ENCODE measurements at places on chromosomes 7 and 10. TPM values are rescaled to one million over a fixed set of nuclear protein-coding genes. Genes with fewer than 3 reads are reported as not detected.

- DNase-seq, result no peak
Measured at GRCh38 chr10:129511086-129511485, 44.0 kb downstream of the MGMT start.

DNA sequence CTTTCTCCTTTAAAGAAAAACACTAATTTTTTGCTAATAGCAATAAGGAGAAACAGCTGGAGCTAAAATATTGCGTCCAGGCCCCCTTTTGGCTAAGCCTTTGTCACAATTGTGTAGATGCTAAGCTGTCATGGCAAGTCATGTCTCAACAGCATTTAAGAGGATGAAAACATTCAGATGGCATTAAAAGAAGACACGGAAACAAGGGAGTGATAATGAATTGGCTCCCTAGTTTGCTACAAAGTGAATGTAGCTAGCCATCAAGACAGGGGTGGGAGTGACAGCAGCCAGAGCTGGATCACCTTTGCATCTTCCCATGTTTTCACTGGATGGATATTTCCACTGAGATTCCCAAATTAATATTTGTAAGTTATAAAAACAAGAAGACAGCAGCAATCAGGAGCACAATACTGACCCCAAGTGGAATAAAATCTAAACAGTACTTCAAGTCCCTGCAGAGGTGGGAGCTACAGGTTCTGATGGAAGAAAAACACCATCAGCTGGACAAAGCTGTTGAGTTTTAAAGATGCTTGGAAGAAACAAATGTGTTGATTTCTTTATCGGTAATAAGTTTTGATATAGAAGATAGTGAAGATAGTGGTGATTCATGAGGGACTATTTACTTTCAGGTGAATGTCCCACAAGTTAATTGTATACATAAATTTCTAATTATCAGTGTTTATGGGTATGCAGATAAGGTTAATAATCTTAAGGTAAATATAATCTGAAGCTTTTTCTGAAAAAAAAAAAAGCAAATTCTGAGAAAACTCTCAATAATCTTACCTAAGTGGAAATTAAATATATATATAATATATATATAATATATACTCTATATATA lies 129.4 kb downstream of the SLC16A9 start:
- no peak for DNase-seq

Gene FAM241B
- total RNA-seq, result 10.9 TPM

Gene KCNH2
- 0.45 TPM for total RNA-seq

GRCh38 chr7:94514140-94514889 lies 4.7 kb downstream of the CASD1 start:
- no peak for DNase-seq

DNA sequence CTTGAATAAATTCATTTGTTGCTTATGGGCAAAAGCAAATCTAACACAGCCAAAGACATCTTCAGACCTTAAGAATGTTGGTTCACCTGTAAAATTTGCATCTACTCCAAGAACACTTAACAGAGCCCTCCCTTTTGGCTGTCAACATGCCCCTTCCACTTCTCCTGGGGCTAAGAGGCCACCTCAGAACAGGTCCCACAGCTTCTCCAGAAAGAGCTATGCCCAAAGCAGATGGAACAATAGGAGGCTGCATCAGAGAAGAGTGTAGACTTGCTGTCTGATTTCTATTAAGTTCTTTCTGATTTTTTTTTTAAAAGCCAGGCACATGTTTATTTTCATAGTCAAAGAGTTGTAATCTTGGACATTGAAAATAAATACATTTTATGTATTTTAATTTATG lies 26.1 kb upstream of the TRIL start:
- DNase-seq, result no peak

DNA sequence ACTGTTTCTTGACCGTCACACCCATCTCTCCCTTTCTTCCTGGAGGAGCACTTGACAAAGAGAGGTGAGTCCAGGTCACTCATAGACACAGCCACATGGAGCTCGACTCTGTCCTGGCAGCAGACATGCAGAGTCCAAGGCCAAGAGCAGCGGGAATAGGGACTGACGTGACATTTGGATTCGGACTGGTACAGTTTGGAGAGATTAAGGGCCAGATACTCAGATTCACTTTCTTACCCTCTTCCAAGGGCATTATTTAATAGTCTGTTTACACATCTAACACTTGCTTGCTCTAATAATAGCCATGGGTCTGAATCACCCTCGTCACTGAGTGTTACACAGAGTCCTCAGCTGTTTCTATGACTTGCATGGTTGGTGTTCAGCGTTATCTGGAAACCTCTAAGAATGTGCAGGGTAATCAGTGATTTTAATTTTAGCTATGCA lies 39.2 kb upstream of the OTUD1 start:
- no peak for DNase-seq

- no peak for DNase-seq
Measured at GRCh38 chr7:150620061-150620460, 12.1 kb downstream of the GIMAP6 start.

DNA sequence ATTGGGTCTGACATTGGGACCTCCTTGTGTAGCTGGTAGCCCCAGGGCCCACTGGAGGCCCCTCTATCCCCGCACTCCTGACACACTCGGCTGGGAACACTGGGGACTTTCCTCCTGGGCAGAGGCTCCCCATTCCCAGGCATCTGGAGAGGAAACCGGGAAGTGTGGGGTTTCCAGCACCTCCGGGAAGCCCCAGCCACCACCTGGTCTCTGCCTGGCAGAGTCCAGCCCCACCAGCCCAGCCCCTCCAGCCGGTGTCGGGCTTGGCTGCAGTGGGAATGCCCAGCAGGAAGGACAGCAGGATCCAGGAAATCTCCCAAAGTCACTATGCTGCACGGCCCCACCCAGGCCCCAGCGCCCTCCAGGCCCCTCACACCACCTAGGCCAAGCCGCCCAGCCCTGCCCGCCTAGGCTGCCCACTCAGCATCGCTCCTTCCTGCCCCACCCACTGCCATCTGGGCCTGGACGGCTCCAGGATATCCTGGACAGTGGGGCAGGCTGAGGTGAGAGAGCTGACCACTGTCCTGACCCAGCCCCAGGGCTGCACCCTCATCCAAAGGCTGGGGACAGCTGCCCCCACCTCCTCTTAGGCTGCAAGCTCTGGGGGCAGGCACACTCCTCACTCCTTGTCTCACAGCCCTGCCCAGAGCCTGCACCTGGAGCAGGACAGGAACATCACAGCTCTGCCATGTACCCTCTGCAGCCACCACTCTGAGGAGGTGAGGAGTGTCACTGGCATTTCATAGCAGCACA lies 11.8 kb downstream of the RASGEF1A start:
- no peak for DNase-seq

Gene MRC1
- total RNA-seq, result 0.05 TPM

- no peak for DNase-seq
Measured at GRCh38 chr7:149490083-149490760, 7.4 kb downstream of the ZNF746 start.

DNA sequence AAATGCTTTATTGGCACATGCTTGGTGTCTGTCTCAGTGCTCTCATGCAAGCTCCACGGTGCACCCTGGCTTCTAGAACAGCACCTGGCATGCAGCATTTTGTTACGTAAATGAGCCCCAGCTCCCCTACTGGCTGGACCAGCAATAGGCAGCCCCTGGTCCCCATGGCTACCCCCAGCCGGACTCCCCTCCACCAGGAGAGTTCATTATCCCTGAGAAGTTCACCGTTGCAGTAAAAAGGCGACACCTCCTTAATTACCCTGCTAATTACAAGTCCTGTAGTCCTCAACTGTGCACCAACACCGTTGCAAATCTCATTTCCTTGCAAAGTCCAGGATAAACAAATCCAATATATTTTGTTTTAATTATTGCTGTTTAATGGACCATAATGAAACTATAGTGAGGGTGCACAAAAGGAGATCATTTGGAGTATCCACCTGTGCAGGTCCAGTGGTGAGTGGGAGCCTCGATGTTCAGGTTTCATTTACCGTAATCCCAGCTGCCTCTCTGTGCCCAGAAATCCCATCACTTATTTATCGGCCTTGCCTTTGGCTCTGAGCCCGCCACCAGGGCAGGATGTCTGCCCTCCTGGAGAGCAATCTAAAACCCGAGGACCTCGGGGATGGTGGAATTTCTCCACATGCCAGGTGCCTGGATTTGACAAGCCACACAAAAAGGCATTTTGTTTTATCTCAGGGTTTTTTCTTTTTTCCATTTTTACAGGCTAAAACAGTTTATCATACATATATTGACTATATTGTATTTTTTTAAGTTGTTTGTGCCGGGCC lies 12.8 kb upstream of the DRGX start:
- DNase-seq, result no peak

Data from activated CD4-positive, alpha-beta memory T cell treated with anti-CD3 and anti-CD28 coated beads for 36 hours (primary cell).